HT-29 (cell line): ENCODE measurements at places on chromosomes 6 and 20.

DNA sequence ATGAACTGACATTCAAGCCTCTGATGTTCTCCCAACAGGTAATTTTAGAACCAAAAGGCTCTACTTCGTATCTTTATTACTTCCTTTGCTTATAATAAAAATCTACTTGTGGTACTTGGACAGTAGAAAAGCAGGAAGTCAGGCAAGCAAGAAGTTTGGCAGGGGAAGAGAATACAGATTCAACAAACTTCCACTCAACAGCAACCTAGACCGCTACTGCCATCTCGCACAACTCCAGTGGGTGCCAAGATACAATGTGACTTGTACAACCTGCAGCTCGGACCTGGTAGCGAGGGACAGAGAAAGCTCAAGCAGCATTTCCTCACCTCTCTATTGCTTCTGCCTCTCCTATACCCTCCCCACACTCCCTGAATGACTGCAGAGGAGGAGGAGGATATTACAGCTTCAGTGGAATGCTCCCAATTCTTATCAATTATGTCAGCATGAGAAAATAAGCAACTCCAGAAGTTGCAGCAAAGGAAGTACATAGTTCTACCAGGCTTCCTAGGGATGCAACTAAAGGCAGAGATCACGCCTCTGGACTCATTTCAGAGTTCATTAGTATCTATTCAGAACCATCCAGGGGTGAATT is 76.5 kb downstream of the MBOAT1 start:
- no peak for DNase-seq

- DNase-seq = no peak
Observed at GRCh38 chr20:9615766-9616454, 101.5 kb downstream of the LAMP5 start.

- peak; percentile 46 for DNase-seq
Observed at GRCh38 chr20:3209257-3209945, at the start of gene ITPA. ITPA (plus strand) TSS chr20:3209498; CDS start chr20:3209552, 54 bp downstream.

GRCh38 chr6:62740596-62740995 is 454.6 kb upstream of the KHDRBS2 start:
- no peak for DNase-seq

GRCh38 chr20:24339210-24339641 is 130.2 kb upstream of the SYNDIG1 start:
- no peak for DNase-seq
